ENCODE measurements at places on chromosomes 2 and 18.
A peak's percentile ranks its signal among the peaks of the same experiment; 100 is the strongest.

GRCh38 chr2:46352621-46353020, 55.4 kb downstream of the EPAS1 start:
- DNase-seq, result no peak

- no peak for DNase-seq
Observed at GRCh38 chr2:140248623-140249022, 1468.4 kb upstream of the NXPH2 start.

DNA sequence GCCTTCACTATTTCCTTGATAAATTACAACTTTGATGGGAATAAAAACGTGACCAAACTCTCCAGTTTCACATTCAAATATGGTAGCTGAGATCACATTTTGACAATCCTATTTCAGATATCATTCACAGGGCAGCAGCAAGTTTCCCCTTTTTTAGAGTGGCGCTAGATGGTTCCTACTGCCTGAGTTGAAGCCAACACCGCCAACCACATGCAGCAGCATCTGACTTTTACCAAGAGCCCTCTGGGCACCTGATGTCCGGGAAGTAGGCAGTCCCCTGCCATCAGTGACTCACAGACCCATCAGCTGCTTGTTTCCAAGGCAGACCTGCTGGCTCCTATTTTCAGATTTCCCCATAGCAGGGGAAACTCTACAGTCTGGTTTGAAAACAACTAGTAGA, 4.0 kb upstream of the MREG start:
- DNase-seq, result peak; percentile 16

DNA sequence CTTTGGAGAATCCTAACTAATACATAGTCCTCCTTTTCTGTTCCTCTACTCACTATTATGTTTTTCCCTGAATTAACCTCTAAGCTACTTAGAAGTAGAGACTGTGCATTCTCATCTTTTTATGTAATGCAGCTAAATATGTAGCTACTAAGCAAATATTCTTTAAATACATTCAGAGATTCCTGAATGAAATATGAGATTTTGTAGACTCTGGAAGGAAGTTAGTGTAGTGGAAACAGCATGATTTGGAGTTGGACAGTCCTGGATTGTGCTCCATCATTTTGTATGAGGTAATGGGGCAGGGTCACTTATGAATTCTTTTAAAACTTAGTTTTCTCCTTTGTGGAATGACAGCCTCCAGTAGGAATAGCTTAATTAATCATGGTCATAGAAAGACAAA, 24.7 kb upstream of the NT5C1B start:
- DNase-seq, result no peak

- DNase-seq, result no peak
Observed at GRCh38 chr2:152396763-152397162, 61.8 kb downstream of the FMNL2 start.

DNA sequence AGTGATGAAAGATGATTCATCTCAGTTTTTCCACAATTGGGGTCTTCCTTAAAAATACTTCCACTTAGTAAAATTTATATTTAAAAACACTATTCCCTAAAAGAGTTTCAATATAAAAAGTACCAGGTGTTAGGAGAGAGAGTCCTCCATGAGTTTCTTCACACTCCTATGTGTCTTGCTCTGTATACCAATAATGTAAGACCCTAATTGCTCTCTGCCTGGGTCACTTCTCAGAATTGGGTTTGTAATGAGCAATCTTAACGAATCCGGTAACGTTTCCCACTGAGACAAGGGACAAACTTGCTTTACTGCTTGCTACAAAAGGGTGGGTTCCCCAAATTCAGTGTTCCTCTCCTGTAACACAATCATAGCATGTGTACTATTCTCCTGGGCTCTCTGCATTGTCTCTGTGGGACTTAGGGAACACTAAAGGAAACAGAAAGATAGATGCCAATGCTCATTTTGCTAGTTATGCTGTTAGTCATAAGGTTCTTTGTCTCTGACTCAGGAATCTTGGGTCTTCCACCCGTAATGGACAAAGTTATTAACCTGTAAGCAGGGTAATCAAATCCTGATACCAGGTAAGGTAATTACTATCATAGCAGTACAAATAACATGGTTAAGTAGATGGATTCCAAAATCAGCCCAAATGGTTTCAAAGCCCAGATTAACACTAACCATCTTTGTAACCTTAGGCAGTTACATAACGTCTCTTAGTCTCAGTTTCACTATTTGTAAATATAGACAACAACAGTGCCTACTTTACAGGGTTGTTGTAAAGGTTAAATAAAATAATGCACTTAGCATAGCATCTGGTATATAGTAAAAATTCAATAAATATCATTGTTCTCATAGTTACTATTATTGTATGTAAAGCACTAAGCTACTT, 46.3 kb downstream of the ITSN2 start:
- no peak for DNase-seq

GRCh38 chr2:9760902-9761228, 82.4 kb upstream of the TAF1B start:
- no peak for DNase-seq

GRCh38 chr2:213080969-213081617, 70.3 kb downstream of the IKZF2 start:
- no peak for DNase-seq

DNA sequence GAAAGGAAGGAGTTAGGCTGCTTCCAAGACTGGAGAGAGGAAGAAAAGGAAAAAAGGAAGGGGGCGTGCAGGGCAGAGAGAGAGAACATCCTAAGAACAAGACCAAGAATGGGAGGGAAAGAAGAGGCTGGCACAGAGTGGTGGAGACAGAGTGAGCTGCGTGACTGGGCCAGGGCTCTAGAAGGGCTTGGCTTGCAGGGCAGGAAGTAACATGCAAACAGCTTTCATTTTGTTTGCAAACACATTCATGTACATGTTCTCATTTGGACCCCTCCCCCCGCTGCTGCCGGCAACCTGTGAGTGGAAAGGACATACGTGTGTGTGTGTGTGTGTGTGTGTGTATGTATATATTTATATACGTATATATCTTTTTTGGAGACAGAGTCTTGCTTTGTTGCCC, 46.8 kb upstream of the DNMT3A start:
- DNase-seq, result no peak

DNA sequence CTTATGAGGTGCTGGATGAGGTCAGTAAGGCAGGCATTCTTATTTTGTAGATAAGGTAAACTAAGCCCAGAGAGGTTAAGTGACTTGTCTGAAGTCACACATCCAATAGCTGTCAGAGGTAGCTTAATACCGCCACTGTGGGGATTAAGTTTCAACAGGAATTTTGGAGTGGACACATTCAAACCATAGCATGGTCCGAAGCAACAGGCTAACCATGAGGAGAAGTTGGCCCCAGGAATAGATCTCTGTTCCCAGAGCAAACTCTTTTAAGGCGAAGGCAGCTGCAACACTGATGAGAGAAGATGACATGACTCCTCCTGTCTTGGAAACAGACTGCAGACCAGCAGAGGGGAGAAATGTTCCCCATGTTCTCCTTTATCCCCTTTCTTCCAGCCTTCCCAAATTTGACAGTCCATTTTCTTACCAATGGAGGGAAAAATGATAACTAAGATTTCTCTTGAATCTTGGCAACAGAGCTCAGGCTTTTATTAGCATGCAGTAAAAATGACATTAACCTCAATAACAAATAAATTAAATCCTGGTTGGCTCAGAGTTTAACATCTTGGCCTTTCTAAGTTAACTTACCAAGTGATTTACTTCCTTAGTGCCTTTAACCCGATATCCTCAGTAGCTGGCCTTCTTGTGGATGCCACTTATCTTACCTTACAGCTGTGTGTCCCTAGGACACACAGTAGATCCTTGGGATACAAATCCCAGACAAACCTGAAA, 67.9 kb upstream of the STPG4 start:
- DNase-seq, result no peak

DNA sequence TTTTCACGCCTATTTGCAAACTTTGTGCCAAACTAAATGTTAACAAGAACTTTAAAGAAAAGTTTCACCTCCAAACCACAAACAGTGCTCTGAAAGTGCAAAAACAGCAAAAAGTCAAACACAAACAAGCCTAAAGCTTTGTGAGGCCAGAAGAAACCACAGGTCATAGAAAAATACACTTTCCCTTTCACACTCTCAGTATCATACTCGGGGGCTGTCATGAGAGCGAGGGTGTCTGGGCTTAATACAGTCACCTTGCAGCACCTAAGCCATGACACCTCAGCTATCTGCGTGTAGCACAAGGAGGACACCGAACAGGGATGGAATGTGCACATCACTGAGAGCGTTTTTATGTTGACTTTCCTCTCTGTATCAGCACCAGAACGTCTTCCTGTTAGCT, 26.6 kb upstream of the SEH1L start:
- DNase-seq, result no peak

DNA sequence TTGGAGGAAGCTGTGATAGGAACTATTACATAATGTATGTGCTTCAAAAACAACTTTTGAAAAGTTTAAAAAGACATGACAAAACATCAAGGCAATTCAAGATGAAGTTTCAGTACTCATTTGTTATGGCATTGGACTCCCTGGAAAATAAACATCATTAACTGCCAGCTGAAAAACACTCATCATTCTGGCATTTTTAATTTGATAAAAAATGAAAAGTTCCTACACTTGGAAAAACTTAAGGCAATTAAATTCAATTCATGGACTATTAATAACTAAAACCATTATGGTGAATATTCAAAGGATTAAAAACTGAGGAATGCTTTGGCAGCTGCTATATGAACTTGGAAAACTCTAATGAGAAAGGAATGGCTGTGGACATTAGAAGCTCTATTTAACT, 8.5 kb downstream of the TYW5 start:
- no peak for DNase-seq

DNA sequence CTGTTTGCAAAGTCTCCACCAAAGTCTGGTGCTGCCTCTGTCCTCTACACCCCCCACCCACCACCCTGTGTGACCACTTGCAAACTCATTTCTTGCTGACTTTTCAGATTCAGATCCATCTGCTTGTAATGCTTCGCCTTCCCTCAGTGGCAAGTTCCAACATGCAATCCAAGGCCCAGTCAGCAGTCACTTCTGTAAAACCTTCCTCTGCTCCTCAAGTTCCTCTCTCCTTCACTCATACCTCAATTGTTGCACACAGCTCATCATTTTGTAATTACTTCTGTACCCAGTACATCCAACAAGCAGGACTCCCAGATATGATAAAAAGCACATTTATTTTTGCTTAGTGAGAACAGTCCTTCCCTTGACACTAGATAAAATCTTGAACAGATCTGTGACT, 6.5 kb upstream of the LOXHD1 start:
- no peak for DNase-seq

DNA sequence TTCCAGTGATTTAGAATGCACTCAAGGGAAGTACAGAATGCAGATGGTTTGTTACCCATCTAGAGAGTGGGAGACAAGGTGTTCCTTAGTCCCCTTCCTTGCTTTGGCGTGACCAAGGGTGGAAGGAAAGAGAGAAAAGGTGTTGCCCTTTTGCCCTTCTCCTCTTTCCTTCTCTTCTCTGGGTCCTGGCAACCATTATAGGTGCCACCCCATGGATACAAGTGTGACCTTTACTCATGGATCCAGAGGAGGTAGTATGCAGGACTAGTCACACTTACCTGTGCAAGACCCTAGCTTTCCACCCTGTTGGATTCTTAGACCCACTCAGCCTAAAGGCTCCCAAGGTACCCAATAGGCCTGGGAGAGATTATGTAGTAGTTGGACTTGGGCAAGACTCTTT, 11.6 kb upstream of the RBFA start:
- no peak for DNase-seq

DNA sequence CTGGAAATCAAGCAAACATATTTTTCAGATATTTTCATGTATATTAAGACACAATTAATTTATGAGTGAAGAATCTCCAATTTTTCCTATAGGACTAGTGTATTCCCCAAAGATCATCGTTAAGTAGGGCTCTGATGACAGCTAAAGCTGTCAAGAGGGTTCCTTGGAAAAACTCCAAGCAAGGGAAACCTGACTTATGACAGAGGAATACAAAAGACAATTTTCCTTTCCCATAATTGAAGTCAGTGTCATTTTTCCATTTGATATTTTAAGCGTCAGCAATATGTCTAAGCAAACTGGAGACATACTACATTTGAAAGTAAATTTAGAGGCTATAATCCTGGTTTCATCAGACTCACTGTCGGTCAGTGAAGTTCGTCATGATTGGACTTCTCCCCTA, 36.1 kb downstream of the RIT2 start:
- no peak for DNase-seq

GRCh38 chr2:3461801-3462492, 57.4 kb downstream of the ADI1 start:
- no peak for DNase-seq
